ENCODE measurements at places on chromosomes 3 and 15. TPM values are rescaled to one million over a fixed set of nuclear protein-coding genes. Genes with fewer than 3 reads are reported as not detected.

BFSP2 gene
- not detected for total RNA-seq

CSPG4 gene
- total RNA-seq: not detected

CFAP100 gene
- not detected for total RNA-seq

ESYT3 gene
- total RNA-seq: not detected

EAF2 gene
- total RNA-seq: 6.4 TPM

AGTR1 gene
- total RNA-seq: not detected

HACL1 gene
- 36.5 TPM for total RNA-seq

FBXW12 gene
- not detected for total RNA-seq

KCNAB1 gene
- not detected for total RNA-seq

DNA sequence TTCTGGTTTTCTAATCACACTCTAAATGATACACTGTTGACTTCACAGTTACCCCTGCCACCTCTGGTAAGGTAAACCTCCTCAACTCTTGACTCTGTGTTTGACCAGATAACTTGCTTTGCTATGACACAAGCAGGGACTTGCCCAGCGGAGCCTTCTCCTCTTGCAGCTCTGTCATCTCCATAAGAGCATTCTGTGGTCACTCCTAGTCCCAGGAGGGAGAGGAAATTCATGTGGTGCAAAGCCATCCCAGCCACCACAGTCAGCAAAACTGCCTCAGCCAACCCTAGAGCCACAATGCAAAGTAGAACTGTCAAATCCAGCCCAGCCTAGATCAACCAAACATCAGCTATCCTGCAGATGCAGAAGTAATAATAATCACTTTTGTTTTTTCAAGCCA is 144.7 kb upstream of the GADL1 start:
- no peak for DNase-seq

DNA sequence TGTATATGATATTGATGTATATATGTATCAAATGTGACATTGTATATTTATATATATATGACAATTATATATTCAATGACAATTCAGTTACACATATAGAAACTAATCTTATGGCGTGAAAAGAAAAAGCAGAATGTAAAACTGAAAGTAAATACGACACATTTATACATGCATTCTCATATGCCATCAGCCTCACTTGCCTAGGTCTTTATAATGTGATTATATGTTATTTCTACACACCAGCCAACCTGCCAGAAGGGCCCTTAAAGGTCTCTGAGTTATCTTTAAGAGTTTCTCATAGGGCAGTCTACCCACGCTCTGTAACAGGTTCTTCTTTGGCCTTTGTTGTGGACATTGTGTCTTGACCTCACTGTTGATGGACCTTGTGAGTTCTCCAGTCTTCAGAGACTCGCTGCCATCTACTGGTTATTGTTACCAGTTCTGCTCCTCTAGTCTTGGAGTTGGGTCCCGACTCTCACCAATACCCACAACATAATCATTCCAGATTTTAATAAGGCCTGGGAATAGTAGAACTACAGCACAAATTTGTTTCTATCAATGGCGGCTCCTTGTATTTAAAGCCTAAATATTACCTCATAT is 371.5 kb upstream of the GOLIM4 start:
- no peak for DNase-seq

- no peak for DNase-seq
Measured at GRCh38 chr3:181805703-181806102, 94.0 kb downstream of the SOX2 start.

- DNase-seq: no peak
Measured at GRCh38 chr3:189586941-189587663, 44.1 kb upstream of the TP63 start.

GRCh38 chr3:53146319-53146891 is 14.6 kb upstream of the PRKCD start:
- no peak for DNase-seq

GRCh38 chr3:138389841-138390581 is 41.6 kb downstream of the MRAS start:
- no peak for DNase-seq

DNA sequence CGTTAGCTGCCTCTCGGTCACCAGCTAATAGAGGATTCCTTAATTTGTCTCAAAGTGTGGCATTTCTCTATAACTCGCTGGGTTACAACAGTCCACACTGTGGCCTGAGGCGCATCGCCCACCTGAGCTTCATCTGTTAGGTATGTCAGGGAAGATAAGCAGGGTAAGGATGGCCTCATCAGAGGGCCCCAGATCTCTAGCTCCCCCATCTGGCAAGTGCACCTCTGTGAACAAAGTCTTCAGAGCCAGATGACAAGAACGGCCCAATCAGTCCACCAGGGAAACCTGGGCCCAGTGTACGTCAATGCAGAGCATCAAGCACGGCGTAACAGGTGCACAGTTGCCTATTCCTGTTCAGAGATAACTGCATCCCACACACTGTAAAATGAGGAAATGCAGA is 23.2 kb downstream of the FRG2C start:
- no peak for DNase-seq

GRCh38 chr3:29601861-29602585 is 321.2 kb downstream of the RBMS3 start:
- no peak for DNase-seq
